ENCODE measurements at places on chromosomes 7 and 10.

DNA sequence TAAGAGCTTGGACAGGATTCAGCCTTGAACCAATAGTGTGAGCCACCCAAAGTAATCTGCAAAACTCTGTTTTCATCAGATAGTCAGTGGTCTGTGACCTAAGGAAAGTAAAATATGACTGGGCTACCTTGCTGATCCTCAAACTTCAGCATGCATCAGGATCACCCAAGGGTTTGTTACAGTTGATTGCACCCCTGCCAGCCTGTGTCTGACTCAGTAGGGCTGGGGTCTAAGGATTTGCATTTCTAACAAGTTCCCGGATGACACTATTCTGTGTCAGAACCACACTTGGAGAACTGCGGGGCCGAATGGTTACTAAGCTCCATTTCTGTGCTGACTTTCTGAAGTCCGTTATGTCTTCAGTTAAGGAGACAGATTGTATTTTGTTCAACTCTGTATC lies 40.6 kb upstream of the TSPAN13 start:
- DNase-seq: no peak

DNA sequence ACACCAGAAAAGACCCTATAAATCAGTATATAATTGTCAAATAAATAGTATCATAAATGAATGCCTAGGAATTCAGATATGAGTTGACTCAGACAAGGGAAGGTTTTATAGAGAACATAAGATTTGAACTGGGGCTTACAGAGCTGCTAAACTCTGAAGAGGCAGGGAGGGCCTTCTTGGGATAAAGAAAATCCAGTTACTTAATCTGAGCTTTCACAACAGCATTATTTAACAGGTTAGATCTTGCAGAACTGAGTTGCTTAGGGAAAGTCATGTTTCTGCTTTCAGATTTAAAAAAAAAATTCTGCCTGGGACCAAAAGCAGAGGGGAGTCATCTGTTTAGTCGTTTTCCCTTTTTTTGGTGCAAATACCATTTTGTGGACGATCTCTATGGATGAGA lies 594.8 kb upstream of the FZD8 start:
- DNase-seq: no peak

DNA sequence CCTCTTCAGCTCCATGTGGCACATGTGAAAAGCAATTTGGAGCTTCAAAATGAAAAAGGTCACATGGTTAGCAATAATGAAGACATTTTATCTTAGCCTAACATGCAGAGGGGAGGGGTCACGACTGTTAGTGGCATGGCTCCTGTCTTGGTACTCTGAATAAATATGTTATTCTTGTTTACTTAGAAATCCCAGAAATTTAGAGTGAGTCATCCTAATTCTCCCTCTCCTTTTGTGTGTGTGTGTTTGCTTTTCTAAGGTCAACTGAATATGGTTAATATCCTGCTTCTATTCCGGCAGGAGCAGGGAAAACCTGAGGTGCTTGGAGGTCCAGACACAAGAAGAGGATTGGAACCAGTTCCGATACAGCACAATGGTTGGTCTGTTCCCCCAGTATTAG lies 17.6 kb downstream of the BCCIP start:
- DNase-seq: no peak

- DNase-seq: no peak
These were observed 52.8 kb downstream of the BMPER start for GRCh38 chr7:33958104-33958503.

- DNase-seq: no peak
These were observed 1.1 kb upstream of the GSTO2 start for GRCh38 chr10:104267721-104268404.

DNA sequence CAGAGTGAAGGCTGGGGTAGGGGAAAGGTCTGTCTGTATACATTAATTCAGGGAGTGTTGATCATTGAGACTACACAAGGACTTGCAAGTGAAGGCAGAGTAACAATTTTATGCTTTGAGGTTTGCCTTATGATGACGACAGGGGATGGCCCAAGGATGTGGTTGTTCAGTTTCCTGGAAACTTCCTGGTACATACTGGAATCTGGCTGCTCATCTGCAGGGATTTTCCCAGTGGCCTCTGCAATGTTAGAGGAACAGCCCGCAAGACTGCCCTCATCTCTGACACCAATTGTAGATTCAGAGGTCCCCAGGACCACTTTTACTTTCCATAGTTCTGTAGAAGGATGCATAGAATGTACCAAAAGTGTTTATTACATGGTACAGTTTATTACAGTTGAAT lies 189.6 kb downstream of the TMEM178B start:
- DNase-seq: no peak
